ENCODE measurements at places on chromosomes 12 and 14.
A peak's percentile ranks its signal among the peaks of the same experiment; 100 is the strongest.

DNA sequence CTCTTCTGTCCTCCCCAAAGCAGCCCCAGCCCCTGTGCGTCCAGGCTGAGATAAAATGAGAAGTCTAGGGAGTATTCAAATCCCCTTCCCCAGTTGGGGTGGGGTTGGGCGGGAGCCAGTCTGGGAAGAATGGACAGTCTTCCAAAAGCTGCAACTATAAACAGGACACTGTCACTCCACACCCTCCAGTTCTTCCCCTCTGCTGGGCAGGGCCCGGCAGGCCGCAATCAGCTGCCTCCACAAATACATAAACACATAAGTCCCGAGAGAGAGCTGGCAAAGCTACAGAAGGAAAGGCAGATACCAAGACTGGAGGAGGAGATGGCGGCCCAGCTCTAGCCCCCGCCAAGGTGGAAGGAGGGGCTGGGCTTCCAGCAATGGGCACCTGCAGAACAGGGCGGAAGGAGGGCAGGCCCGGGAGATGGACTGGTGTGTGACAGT is 12.7 kb downstream of the LTBP2 start:
- no peaks in the 10 kb centered on the region for H3K36me3 ChIP-seq
- H3K27ac ChIP-seq = peak overlapping the region; percentile 68
- H3K4me3 ChIP-seq = no peak overlapping the region
- peaks cover 62% of the 10 kb centered on the region for H3K4me1 ChIP-seq

- peak overlapping the region; percentile 76 for H3K4me3 ChIP-seq
- no peaks in the 10 kb centered on the region for H3K4me1 ChIP-seq
- H3K27me3 ChIP-seq = no peaks in the 10 kb centered on the region
Observed at GRCh38 chr12:32107359-32108267, 966 bp downstream of the BICD1 start.

GRCh38 chr14:64235652-64236640 is 58.2 kb downstream of the ESR2 start:
- no peak for DNase-seq
- no peaks in the 10 kb centered on the region for H3K36me3 ChIP-seq
- H3K4me1 ChIP-seq = no peaks in the 10 kb centered on the region

DNA sequence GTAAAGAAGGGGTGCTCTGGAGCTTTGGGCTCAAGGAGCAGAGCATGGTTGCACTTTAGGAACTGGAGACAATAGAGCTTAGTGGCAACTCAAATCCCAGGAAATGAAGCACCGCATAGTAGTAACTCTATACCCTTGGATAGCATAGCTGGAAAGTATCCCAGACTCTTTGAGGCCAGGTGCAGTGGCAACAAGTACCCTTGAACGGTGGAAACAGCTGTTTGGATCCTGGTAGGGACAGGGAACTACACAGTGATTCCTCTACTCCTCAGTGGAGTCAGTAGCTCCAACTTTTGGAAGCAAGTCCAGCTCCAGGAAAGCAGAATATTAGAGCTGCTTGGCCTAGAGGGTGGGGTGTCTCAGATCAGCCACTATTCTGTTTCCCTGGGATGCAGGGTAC is 129.0 kb upstream of the WSCD2 start:
- no peak for DNase-seq
- H3K4me3 ChIP-seq = no peak overlapping the region
- H3K27ac ChIP-seq = no peak overlapping the region
- no peaks in the 10 kb centered on the region for H3K27me3 ChIP-seq
- no peaks in the 10 kb centered on the region for H3K36me3 ChIP-seq

GRCh38 chr12:121182222-121182893 is 27.6 kb upstream of the P2RX4 start:
- H3K27me3 ChIP-seq = no peaks in the 10 kb centered on the region
- no peak overlapping the region for H3K4me3 ChIP-seq
- no peak overlapping the region for H3K27ac ChIP-seq
- no peaks in the 10 kb centered on the region for H3K4me1 ChIP-seq
- no peak for DNase-seq

All from esophagus squamous epithelium (tissue), 5 donors.